ENCODE measurements at places on chromosomes 2 and 18.

- no peak for DNase-seq
Observed at GRCh38 chr2:45925636-45926366, 274.3 kb downstream of the PRKCE start.

GRCh38 chr2:98867539-98868309, 68.3 kb downstream of the CRACDL start:
- DNase-seq = no peak

GRCh38 chr2:98564541-98565132, 43.7 kb downstream of the COA5 start:
- no peak for DNase-seq

- no peak for DNase-seq
Observed at GRCh38 chr2:88074854-88075292, 7.2 kb downstream of the SMYD1 start.

DNA sequence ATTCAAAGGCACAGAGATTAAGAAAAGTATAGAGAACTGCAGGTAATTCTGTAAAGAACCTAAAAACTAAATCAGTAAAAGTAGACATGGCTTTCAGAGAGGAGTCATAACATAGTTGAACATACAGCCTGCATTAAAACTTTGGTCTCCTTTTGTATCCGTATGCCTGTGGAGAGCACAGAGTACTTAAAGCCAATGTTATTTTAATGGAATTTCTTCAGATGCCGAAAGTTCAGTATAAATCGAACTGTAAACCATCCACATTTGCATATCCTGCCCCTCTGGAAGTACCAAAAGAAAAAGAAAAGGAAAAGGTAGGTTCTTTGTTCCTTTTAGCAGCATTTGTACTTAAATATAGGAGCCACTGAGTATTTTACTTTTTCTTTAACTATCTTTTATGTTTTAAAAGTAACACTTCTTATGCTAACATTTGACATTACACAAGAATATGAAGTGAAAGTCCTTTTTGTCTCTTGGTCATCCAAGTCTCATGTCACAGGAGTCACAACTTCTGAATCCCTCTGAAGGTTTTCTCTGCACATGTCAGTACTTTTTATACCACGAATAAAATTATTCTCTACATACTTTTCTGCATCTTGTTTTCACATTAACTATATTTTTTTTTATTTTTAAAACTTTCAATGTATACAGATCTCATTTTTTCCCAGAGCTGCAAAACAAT, 34.9 kb upstream of the ARMC9 start:
- DNase-seq = no peak

DNA sequence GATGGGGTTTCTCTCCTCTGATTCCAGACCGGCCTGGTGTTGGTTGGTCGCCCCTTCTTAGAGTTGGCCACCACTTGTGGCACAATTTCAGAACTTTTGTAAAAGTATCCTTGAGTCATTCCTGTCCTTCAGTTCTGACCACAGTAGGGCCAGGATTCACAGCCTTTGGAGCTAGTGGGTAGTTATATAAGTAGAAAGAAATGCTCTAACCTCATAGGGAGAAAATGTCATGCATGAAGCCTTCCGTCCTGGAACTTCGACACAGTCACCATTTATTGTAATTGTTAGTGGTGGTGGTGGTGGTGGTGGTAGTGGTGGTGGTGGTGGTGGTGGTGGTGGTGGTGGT, 65.4 kb downstream of the EPAS1 start:
- DNase-seq = no peak

GRCh38 chr2:225948903-225949302, 549.4 kb downstream of the NYAP2 start:
- DNase-seq = no peak

- DNase-seq = no peak
Observed at GRCh38 chr2:11945139-11946126, 199.0 kb downstream of the LPIN1 start.

DNA sequence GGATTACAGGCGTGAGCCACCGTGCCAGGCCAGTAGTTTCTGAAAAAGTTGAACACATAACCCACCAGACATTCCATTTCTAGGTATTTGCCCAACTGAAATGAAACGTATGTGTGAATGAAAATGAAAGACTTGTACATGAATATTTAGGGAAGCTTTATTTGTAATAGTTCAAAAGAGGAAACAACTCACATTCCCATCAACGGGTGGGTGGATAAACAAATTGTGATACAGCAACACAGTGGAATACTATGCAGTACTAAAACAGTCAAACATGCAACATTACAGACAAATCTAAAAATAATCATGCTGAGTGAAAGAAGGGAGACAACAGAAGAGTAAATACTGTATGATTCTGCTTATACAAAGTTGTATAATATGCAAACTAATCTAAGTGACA, 46.8 kb downstream of the TMEM131 start:
- DNase-seq = no peak

DNA sequence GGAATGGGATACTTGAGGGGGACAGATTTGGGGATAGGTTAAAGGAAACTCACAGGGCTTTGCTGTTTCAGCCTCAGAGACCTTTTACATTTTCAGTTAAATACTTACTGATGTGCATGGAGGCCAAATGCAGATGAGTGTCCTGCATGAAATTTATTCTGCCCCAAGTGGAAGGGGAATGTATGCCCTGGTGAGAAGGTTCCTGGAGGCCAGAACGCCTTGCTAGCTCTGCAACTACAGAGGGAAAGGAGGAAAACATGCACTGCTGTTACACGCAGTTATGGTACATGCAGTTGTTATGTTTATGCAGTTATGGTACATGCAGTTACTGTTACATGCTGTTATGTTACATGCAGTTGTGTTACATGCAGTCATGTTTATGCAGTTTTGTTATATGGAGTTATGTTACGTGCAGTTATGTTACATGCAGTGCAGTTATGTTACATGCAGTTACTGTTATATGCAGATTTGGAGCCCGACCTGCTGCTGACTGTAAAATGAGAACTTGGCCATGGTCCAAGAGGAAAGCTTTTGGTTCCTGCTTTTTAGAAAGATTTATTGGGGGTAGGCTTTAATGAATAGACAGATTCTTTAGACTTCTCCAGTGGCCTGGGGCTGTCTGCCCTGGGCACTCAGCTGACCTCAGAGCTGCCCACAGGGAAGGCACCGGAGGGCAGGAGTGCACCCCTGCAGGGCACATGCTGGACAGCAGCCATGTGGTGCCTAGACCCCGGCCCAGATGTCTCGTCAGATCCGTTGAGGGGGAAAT, 84.1 kb downstream of the LDLRAD4 start:
- no peak for DNase-seq

DNA sequence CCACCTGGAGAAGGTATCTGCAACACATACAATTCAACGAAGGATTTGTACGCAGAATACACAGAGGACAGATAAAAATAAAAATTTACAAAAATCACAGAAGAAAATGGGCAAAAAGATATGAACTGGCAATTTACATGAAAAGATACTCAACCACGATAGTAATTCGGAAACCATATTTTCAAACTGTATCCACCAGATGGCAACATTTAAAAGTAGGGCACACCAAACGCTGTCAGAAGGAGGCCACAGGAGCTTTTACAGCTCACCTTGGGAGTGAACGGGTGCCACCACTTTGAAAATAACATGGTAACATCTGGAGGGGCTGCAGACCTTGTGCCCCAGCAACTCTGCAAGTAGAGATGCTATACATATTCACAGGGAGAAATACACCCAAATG, 9.8 kb downstream of the KIF1A start:
- DNase-seq = no peak

DNA sequence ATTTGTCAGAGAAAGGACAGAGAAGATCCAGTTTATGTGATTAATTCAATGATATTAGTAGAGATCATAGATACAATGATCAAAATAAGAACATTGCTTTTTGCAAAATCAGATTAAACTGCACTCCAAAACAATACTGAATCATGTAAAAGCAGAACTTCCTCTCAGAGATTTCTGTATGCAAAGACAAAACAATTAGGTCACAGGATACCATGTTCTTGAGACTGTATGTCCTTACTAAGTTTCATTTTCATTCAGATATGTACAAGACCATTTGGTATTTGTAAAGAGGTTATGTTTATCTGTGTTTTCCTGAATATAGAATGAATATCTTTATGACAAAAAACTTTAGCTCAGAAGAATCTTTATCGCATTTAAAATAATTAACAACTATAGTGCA, 161.8 kb downstream of the DLGAP1 start:
- DNase-seq = no peak

DNA sequence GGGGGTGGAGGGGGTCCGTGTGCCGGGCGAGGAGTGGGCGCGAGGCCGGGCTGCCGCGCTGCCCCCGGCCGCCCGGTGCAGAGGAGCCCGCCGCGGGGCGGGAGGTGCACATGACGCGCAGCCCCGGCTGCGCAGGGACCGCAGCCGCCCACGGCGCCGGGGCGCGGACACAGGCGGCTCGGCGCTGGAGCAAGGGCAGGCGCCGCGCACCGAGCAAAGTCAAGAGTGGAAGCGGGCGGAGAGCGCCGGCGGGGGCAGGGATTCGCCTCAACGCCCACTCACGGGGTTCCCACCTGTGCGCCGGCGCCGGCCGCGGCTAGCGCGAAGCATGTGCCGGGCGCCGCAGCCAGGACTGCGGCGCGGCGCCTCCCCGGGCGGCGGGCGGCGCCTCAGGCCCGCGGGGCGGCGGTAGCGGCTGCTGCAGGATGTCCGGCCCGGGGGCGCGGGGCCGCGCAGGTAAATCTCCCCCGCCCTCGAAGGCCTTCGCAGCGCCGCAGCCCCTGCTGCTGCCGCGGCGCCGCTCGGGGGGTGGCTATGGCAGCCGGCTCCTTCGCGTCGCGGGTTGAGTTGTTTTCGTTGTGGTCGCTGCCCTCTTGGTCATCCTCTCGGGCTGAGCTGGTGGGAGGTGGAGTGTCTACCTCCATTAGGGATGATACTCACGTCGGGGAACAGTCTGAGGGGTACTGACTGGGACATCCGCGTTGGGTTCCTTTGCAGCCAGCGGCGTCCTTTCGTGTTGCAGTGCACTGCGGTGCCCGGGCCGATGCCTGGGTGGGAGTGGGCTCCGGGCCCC, 216.3 kb upstream of the DTNA start:
- no peak for DNase-seq

DNA sequence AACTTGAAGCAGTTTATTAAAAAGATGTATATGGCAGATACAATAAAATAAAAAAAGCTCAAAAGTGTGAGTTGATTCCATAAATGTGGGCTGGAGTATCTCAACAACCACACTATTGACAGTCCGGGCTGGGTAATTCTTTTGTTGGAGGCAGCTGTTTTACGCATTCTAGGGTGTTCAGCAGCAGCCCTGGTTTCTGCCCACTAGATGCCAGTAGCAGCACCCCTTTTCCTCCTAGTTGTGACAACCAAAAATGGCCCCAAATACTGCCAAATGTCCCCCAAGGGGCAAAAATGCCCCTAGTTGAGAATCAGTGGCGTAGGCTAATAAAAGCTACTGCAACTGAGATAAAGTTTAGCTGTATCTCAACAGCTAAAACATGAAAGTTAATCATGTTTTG, 44.8 kb downstream of the CHMP3 start:
- no peak for DNase-seq

DNA sequence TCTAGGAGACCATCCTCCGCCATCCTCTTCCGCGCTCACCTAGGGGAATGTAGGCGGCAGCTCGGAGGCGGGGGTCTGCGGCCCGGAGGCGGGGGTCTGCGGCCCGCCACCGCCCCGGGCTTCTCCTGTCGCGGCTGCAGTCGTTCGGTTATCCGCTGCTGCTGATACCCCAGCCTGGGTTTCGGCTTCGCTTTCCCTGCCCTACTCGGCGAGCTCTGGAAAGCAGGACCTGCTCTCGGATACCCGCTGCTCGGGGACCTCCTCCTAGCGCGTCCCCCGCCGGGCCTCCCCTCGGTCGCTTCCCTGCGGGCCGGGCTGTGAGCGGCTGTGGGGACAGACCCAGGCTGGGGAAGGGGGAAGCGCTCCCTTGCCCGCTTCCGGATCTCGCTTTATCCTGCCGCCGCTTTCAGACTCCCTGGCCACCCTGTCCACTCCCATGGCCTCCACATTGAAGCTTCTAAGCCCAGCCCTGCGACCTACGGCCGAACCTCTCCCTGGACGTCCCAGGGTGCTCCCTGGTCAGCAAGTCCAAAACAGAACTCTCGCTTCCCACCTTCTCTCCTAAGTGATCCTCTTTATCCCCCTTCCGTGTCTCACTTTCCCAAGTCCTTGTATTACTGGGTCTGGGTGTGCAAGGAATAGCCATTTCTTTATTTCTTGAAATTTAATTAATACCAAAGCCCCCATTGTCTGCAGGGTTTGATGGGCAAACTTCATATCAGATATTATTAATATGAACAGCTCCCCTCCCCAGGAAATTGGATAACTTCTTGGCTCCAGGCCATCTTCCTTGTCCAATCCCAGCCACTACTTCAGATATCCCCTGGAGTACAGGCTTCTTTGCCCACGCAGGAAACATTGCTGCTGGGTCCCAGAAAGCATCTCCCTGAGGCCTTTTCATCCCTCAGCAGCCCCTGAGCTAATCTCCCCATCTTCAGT, 769 bp downstream of the FKBP1B start:
- no peak for DNase-seq

DNA sequence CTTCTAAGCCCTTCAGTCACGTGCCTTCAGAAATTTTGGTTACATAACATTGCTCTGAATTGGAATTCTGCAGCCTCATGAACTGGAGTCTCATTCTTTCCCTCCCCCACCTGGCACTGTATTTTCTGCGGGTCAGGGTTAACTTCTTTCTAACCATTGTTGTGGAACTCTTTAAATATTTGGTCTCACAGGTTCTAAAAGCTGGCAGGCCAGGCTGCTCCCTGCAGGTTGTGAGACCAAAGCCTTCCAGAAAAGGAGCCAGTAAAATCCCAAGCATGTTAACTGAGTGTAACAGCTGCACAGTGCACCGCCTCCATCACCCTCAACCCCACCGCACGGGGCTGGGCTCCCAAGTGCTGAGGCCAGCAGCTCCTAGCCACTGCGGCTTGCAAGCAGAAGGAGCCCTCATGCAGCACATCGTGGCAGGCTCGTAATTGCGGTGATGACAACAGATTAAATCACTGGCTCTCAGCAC, 174.1 kb upstream of the ALPP start:
- DNase-seq = no peak

GRCh38 chr2:238425505-238425978, 1.2 kb upstream of the ASB1 start:
- DNase-seq = no peak

DNA sequence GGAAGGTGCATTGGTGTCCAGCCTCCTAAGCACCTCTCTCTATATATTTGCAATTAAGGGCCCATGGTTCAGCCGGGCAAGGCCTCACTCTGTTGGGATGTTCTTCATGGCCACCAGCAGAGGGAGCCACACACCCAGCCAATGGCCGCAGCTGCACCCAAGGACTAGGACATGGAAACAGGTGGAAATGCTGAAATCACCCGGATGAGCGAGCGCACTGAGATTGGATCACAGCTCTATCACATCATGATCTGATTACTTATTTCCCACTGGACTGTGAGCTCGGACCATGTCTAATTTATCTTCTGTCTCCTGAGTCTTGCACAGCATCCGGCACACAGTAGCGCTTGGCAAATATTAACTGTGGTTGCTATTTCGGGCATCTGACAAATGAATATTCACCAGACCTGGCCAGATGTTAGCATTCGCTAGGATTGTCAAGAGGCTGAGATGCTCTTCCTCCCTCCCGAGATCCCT, 31.2 kb downstream of the KIF3C start:
- peak; percentile 46 for DNase-seq

GRCh38 chr2:105754011-105754410, 9.3 kb downstream of the NCK2 start:
- no peak for DNase-seq

- no peak for DNase-seq
Observed at GRCh38 chr18:37309861-37310260, 255.7 kb downstream of the CELF4 start.

GRCh38 chr18:57581301-57581934, 5.1 kb downstream of the FECH start:
- DNase-seq = peak; percentile 3

GRCh38 chr2:145016711-145017110, 496.8 kb upstream of the ZEB2 start:
- no peak for DNase-seq

GRCh38 chr2:197011801-197012641, 85.5 kb upstream of the PGAP1 start:
- no peak for DNase-seq

Measured in stimulated activated CD8-positive, alpha-beta memory T cell treated with anti-CD3 and anti-CD28 coated beads, Interleukin-4, amount 100 ng/mL, for 1 hour (primary cell).